Glomerular endothelial cell (primary cell): ENCODE measurements at places on chromosomes 5 and 9.

- no peak for DNase-seq
Measured at GRCh38 chr5:2496891-2497290, 254.6 kb downstream of the IRX2 start.

DNA sequence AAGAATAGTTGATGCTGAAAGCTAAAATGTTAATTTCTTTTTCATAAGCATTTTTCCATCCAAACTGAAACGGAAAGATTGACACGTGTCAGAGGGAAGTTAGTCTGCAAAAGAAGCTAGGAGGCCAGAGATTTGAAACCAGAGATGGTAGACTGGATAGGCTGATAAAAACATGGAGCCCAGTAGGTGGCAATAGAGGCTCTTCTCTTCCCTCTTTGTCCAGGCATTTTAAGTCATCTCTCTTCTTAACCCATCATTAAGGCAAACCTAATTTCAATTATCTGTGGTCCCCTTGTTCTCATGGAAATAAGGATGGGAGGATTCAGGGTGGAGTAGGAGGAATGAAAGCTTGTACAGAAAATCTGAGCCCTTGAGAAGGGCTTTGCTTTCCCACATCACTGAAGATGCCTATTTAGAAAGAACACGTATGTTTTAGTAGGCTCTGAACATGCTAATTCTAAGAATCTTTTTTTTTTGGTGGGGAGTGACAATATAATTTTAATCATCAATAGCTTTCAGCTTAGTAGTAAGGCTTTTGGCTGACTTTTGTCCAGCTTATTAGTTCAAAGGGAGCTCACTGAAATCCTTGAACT is 66.6 kb downstream of the ZNF474 start:
- no peak for DNase-seq

- no peak for DNase-seq
Measured at GRCh38 chr5:131640043-131640856, 5.2 kb upstream of the RAPGEF6 start.

DNA sequence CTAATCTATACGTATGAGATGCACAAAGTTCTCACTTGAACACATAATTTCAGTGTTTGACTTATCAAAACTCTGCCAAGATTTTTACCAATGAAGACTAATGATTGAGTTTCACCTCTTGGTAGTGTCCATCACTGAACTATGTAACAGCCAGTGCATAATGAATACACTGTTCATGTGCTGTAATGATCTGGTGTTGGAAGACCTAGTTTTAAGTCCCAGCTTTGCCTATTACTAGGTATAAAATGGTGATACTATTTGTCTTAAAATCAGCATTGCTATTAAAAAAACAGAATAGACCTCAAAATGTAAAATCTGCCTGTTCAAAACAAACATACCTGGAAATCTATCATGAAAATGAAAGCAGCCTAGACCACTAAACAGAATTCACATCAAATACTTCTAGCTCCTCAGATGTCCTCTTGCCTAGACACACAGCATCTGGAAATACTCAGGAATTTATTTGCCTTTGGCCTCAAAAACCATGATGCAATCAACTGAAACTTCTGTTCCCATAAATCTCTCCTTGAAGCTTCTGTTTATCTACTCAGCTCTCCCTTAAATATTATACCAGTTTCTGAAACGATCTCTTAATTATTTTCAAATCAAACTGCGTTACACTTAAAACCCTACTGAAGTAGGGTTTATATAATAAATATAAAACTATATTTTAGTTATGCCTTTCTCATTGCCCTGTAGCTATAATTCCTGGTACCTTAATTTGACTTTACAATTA is 38.1 kb downstream of the MRPS27 start:
- no peak for DNase-seq

- no peak for DNase-seq
Measured at GRCh38 chr5:159915904-159916840, at the start of gene ADRA1B. ADRA1B (plus strand) TSS chr5:159916482; CDS start chr5:159916906, 424 bp downstream.

- no peak for DNase-seq
Measured at GRCh38 chr5:176188085-176188484, 50.1 kb upstream of the SIMC1 start.

DNA sequence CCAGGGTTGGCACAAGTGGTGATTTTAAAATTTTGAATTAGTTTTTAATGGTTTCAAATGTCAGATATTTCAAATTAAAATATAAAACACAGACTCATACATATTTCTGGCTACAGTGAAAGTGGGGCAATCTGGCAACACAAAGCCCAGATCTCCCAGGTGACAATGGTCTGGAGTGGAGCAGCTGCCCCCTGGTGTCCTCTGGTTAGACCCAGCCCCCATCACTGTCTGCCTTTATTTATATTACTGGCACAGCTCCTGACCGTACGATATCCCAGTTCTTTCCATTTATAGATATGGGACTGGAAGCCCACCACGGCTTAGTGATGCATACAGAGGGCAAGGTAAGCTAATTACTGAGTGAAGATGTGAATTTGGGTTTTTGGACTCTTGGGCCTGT is 37.3 kb downstream of the MACIR start:
- no peak for DNase-seq

- DNase-seq: no peak
Measured at GRCh38 chr5:95900383-95900958, 61.2 kb downstream of the ELL2 start.

DNA sequence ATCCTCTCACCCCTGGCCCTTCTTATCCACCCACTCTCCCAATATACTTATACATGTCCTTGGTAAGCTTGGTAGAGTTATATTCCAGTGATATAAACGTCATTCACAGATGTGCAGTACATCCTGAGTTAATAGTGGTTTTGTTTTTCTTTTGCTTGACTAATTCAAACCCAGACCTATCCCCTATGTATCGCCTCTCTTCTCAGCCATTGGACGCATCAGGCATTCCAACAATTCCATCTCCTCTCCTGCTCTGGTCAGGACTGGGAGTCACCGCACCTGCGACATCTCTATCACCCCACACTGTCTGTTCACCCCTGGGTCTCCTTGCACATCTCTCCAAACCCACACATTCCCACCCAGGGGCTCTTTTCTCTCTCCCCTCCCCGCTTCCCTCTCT is 21.9 kb upstream of the IRX2 start:
- DNase-seq: no peak

GRCh38 chr5:101995585-101995984 is 300.5 kb downstream of the SLCO4C1 start:
- no peak for DNase-seq

- no peak for DNase-seq
Measured at GRCh38 chr5:40603378-40603777, 76.3 kb upstream of the PTGER4 start.

DNA sequence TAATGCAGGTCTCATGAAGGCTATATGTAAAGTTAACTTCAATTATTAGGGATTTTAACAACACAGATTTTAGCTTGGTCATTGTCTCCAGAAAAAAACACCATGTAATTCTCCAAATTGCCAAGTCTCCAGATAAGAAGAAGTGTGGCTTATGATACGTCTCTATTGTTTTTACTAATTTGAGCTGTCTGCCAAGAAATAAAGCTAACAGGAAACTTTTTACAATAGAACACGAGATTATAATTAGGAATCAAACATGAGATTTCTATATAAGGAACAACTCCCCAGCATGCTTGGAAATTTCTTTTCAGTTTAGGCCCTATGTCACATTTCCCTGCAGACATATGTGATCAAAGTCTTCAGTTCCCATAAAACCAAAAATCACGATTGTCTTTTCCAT is 142.7 kb downstream of the MCTP1 start:
- peak; percentile 41 for DNase-seq

GRCh38 chr5:82169892-82170291 is 108.3 kb downstream of the RPS23 start:
- DNase-seq: no peak

DNA sequence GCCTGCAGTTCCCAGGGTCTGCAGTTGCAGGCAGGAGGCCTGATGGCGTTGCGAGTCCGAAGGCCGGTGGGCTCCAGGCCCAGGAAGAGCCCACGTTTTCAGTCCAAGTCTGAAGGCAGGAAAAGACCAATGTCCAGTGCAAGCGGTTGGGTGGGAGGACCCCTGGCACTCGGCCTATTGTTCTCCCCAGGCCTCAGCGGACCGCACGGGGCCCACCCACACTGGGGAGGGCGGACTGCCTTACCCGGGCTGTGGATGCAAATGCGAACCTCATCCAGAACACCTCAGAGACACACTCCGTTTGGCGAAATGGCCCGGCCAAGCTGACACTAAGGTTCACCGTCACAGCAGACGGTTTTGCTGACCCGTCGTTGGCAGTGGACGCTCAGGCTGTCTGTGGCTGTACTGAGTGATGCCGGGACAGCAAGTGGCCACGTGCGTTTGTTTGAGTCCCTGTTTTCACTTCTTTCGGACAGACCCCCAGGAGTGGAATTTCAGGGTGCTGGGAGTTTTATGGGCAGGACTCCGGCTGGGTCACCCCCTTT is 10.2 kb upstream of the SEC16A start:
- no peak for DNase-seq
